Stimulated activated CD8-positive, alpha-beta memory T cell treated with anti-CD3 and anti-CD28 coated beads, Interleukin-4, amount 100 ng/mL, for 1 hour (primary cell): ENCODE measurements at places on chromosomes 3 and 15.

- no peak for DNase-seq
These were observed 38.6 kb downstream of the ACSBG1 start for GRCh38 chr15:78195735-78196201.

- no peak for DNase-seq
These were observed 30.9 kb downstream of the LRRC49 start for GRCh38 chr15:70923311-70924080.

- no peak for DNase-seq
These were observed 354.2 kb upstream of the IL12A start for GRCh38 chr3:159634483-159634882.

GRCh38 chr3:167467848-167468611 lies 5.8 kb downstream of the SERPINI2 start:
- no peak for DNase-seq

DNA sequence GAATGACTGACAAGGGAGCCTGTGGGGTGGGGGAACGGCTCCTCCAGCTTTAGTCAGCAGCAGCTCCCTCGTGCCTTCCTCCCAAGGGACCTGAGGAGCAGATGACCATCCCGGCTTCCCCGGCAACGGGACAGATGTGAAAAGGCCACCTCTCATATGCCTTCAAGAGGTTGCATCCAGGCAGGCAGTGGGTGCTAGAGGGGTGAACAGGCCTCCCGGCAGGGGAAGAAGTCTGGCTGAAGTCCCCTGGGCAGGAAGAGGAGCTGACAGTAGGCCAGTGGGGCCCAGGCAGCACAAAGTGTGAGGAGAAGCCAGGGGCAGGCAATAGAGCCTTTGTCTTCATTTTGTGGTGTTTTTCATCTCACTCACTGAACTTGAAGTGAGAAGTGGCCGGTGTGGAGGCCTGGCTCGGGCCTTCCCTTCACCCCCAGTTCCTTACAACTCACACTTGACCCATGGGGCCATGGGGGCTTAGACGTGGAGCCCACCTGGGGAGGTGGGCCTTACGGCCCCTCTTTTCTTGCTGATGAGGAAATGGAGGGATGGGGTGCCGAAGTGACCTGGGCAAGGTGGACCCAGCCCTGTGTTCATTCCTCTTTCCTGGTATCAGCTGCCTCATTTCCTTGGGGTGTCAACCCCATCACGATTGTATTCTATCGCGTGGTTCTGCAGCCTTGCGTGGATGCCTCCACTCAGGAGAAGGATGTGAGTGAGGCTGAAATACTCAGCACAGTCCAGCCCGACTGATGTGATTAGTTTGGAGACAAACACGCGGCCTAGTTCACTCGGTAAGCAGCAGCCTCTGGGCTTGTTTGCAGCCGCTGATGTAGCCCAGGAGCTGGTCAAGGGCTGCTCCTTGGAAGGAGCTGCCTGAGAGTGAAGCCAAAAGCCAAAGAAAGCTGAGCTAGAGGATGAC lies 115.5 kb upstream of the ALDH1A3 start:
- DNase-seq: no peak

DNA sequence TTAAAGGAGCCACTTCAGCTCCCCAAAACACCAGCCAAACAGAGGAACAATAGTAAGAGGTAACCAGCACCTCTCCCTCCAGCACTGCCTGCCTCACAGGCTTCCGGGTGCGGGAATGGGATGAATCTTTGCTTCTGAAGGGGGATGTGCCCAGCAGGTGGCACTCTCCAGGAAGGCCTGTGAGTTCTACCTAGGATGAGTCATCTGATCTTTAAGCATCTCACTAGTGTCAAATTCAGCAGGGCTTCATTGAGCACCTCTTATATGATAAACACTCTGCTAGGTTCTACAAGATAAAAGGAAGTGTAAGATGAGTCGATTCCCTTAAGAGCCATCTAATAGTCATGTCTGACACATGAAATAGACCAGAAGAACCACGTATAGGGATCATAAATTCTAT lies 237.4 kb upstream of the UMPS start:
- no peak for DNase-seq

DNA sequence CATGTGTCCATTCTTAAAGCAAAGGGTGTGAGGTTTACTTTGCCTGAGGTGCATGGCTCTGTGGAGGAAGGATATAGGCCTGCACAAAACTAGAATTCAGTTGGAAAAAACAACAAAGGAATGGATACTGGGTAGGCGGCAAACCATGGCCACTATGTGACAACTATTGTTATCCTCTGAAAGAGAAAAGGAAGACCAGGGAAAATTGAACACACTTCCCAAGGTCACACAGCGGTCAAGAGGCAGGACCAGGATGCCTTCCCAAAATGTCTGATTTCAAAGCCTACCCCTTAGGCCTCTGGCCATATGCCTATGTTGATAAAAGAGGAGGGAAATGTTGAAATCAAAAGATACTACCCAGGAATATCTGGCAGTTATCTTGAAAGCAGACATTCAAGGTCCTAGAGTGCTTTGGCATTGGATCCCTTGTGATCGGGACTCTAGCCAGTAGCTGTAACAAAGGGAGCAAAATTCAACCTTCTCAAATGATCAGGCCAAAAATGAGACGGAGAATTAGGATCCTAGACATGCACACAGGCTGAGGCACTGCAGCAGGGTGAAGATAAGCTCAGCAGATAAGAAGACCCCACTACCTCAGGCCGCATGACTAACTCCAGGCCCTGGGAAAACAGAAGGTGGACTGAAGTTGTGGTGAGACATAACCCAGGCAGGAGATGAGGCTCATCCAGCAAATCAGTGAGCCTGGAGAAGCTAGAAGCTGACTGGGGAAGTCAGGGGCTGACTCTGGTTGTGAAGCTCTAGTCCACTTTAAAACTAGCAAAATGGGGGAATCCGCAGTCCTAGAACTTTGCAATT lies 292.2 kb downstream of the NEK10 start:
- DNase-seq: no peak

DNA sequence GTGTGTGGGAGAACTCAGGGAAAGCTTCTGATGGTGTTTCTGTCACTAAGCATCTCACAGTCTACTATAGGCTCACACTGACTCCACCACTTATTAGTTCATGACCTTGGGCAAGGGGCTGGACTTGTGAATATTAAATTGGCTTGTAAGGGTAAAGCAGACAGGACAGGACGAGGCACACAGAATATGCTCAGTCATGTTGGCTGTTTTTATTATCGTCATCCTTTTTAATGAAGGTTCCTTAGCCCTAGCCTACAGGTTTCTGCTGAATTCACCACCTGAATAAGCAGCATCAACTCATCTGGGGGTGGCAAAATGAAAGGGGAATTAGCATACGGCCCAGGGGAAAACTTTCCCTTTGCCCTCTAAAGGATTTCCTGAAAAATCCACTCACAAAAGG lies 39.6 kb upstream of the LIPC start:
- no peak for DNase-seq

GRCh38 chr15:56052395-56053045 lies 59.1 kb upstream of the NEDD4 start:
- DNase-seq: no peak

DNA sequence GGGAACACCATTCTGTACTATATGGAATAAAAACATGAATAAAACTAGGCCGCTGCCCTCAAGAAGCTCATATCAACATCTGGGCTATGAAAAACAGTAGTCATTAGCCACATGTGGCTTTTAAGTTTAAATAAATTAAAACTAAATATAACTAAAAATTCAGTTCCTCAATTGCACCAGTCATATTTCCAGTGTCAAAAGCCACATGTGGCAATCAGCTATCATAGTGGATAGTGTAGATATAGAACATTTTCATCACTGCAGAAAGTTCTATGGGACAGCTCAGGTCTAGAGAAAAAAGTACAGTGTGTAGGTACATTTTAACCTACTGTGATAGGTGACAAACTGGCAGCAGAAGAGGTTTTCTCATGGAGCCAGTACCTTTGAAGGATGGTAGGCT lies 261.4 kb downstream of the FOXP1 start:
- no peak for DNase-seq
